Activated T-cell treated with anti-CD3 and anti-CD28 coated beads, Interleukin-2, amount 50 U/mL, for 1 hour (primary cell): ENCODE measurements at places on chromosomes 1 and 21.

DNA sequence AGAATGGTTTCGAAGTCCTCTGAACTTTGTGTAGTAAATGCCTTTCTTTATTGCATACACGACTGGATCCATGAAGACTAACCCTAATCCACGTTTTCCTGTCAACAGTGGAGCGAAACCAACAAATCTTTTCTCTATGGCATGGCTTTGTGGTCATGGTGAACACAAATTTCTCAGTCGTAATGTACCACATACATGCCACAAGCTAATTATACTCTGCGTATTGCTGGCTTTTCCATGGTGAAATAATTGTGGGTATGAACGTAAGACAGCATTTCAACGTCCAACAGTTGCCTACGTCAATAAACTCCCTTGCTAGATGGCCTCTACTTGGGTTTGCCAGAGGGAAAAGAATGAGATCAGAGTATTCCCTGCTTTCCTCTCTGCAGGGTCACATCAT is 27.5 kb downstream of the INTS7 start:
- DNase-seq: no peak

DNA sequence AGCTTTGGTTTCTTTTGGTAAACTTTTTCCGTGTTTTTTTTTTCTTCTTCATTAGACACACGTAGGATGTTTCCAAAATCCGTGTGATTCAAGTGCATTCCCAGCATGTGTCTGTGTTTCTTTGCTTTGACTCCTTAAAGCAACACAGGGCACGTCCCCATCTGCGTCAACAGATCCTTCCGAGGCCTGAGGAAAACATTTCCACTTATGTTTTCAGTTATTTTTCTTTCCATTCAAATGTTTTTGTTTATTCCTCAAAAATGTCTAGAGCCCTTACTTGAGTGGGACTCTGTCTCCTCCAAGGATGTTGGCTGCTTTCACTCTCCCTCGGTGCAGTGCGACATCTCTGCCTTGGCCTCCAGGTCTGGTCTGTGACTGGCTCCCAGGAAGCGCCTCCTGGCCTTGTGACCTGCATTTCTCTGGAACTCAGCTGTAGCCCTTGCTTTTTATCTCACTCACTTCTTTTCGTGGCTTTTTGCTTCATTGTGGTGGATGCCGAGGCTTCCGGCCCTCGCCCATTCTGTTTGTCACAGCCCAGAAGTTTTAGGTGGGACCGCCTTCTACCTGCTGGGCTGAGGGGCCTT is 31.3 kb upstream of the SLC19A1 start:
- DNase-seq: no peak

- no peak for DNase-seq
Observed at GRCh38 chr1:12630946-12631530, 12.8 kb upstream of the AADACL4 start.

- DNase-seq: no peak
Observed at GRCh38 chr1:33841494-33841893, 22.4 kb upstream of the HMGB4 start.

DNA sequence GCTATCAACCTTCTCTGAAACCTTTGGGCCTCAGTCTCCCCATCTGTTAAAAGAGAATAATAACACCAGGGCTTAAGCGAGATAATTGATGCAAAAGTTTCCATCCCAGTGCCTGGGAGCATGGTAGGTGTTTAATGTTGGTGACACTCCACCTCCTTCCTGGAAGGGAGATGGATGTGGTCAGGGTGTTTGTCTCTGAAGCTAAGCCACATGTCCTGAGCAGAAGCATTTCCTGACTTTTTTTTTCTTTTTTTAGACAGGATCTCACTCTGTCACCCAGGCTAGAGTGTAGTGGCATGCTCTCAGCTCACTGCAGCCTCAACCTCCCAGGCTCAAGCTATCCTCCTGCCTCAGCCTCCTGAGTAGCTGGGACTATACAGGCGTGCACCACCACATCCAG is 72.6 kb upstream of the HMGB4 start:
- DNase-seq: no peak

- peak; percentile 67 for DNase-seq
Observed at GRCh38 chr1:32215629-32216480, 6.3 kb downstream of the TMEM234 start.

- peak; percentile 10 for DNase-seq
Observed at GRCh38 chr1:2345297-2346075, 45.9 kb downstream of the MORN1 start.

DNA sequence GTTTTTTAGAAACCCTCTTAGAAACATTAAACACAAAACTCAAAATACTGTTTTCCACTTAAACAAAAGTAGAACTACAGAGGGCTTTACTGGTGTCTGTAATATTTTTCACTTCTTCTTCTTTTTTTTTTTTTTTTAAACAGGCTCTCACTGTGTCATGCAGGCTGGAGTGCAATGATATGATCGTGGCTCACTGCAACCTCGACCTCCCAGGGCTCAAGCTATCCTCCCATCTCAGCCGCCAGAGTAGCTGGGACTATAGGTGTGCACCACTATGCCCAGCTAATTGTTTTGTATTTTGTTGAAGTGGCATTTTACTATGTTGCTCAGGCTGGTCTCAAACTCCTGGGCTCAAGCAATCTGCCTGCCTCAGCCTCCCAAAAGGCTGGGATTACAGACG is 194.8 kb downstream of the DAB1 start:
- DNase-seq: no peak

- DNase-seq: no peak
Observed at GRCh38 chr21:33019885-33020557, 5.7 kb upstream of the OLIG2 start.

DNA sequence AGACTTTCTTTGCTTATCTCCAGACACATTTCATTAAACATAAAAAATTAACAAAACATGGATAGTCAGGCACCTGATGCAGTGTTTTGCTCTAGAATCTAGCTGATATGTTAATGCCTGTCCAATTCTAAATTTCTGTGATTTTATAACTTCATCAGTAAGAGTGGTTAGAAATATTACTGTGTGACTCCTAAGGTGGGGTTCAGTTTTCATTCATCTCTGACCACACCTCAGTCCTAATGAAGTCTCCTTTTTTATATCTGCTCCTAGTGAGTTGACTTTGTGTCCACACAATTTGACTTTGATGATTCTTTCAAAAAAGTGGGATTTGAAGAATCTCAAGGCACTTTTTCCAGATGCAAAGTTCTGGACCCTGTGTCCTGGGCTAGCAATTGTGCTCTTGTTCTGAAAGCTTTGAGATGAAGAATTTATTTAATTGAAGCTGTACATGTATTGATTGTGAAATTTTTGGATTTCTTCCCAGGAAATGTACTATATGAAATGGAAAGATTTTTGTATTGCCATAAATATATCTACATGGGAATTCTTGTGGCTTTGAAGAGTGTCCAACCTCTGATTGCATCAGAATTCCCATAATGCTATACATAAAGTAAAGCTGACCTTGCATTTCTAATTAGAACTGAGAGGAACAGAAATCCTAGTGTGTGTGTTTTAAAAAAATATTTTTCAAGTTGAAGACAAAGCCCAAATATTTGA is 111.2 kb downstream of the GIPC2 start:
- DNase-seq: no peak

DNA sequence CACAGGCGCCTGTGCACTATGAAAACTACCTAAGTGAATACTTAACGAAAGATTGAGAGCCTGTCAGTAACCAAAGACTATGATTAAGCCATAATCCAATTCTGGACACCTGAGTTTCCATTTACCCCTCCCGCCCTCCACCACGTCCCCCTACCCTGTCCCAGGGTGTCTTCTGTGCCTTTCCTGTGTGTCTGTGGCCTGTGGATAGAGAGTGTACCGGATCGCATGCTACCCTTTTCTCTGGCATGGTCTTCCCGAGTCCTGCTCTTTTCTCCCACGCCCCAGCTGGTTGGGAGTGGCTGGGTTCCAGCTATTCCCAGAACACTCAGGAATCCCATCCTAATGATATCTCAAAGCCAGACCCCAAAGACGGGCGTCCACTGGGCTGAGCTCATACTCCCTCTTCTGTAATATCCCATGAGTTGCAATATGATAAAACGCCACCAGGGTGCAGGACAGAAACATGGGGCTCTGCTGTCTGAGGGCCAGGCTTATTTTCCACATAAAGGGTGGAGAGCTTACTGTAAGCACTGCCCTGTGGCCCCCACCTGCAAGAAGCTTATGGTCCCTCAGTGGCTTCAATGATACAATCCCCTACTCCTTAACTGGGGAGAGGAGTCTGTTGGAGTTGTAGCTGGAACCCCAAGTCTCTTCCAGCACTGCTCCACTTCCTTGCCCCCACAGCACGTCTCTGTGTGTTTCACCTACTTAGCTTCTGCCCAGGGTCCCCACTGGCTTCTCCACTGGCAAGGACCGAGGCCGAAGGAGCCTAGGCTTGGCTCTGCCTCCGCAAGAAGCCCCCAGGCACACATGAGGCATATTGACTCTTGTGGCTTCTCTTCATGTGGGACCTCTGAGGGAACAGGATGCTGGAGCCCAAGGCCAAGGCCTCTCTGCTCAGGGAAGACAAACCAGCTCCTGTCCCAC is 17.6 kb upstream of the ALX3 start:
- peak; percentile 31 for DNase-seq

DNA sequence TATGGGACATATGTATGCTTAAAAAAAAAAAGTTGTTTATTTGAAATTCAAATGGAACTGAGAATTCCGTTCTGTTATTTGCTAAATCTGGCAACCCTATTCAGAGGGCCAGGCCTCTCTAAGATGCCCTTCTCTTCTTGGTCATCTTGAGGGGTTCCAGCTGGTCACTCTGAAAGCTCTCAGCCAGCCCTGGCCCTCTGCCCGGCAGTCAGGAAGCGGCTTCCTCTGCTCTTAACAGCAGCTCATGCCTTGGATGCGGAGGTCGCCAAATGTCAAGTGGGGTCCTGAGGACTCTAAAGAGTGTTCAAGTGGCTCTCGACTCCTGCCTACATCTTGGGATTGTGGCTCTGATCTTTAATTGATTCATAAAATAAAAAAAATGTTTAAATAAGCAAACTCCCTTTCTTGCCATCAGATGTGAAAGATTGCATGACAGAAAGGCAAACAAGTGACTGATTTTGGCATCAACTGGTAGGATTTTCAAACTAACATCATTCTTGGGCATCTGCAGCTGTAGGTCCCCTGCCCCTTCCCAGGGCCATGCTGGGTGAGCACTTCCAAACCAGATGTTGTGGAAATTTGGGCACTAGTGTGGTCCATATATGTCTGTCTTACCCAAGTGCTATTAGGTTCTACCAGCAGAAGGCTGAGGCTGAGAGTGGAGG is 130.8 kb downstream of the PRDM2 start:
- no peak for DNase-seq

DNA sequence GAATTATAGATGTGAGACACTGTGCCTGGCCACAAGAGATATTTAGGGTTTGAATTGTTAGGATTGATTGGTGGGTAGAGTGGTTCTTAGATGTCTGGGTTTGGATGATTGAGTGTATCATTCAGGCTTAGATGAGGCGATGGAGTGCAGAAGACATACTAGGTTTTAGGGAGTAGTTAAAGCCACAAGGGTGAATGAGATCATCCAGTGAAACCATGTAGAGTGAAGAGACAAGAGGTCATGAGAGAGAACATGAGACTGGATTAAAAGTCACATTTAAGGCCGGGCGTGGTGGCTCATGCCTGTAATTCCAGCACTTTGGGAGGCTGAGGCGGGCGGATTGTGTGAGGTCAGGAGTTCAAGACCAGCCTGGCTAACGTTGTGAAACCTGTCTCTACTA is 37.2 kb downstream of the ZFYVE9 start:
- DNase-seq: no peak

GRCh38 chr1:41423511-41424191 is 60.8 kb downstream of the EDN2 start:
- no peak for DNase-seq

DNA sequence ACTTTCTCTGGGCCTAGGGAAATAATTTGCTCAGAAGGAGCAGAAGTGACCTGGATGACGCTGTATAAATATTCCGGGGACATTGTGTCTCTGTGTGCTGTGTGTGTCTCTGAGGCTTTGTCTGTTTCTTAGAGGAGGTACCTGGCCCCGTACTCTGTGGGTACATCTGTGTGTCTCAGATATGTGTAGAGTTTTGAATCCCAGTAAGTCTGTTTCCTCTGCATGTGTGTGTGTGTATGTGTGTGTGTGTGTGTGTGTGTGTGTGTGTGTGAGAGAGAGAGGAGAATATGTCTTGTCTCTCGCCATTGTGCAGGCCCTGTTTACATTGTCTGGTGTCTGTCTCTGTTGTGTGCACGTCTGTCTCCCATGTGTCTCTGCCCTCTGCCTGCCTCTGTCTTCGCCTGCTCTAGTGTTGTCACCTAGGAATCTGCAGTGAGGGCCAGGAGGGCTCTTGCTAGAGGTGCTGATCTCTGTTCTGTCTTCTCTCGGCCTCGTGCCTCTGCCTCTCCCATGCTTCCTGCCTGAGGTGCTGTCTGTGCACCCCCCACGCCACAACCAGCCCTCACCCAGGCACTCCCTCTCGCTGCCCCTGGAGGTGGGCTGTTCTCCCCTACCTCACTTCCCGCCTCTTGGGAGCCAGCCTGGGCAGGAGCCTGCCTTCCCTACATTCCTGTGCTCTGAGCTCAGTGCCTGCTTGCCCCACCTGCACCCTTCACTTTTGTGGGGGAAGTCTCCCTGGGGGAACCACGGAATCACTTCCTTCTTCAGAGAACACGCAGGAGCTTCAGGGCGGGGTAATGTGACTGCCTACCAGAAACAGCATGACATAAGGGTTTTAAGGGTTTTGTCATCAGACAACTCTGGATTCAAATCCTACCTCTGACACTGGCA is 5.9 kb downstream of the MAP7D1 start:
- peak; percentile 67 for DNase-seq

GRCh38 chr1:226312065-226312464 is 3.1 kb upstream of the LIN9 start:
- DNase-seq: no peak

- DNase-seq: no peak
Observed at GRCh38 chr1:7263021-7263960, 478.0 kb downstream of the CAMTA1 start.

DNA sequence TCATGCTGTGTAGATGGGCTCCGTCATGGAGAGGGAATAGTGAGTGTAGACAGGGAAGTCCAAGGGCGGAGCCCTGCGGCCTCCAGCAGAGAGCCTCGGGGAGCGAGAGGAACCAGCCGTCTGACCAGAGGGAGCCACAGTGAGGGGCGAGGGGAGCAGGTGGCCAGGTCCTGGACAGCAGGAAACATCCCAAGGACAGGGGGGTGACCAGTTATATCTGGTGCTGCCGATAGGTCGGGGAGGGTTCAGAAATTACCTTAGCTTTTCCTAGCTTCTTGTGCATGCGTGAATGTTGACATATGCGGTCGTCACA is 46.5 kb downstream of the TRAPPC10 start:
- no peak for DNase-seq

DNA sequence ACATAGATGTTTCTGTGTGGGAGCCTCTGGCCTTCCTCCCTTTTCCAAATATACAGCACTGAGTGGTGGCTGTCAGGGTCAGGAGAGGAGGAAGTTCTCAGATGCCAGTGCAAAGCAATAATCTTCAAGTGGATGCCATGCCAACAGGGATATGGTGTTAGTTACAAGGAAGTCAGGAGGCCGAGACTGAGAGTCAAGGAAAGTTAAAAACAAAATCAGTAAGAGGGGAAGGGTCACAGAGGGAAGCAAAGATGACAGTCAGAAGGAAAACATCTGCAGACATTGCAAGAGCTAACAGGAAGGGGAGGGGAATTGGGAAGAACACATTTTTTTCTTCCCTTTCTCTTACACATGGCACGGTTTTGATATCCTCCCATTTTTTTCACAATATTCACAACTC is 691.4 kb downstream of the ADGRL2 start:
- no peak for DNase-seq
